ENCODE measurements at places on chromosomes 12 and 14.

DNA sequence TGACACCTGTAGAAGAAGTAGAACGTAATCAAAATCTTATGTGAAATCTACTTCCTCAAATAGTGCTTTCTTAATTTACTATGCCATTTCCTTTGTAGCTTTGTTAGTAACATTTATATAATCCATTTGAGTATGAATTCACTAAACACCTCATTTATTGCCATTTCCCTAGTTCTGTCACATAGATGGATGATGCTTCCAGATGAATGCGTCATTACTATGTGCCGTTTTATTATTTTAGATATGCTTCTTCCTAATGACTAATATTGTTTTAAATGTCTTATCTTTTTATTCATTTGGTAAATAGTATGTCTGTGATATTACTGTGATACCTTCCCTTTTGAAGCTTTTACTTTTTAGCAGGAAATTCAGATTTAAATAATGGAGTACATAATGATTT is 14.4 kb downstream of the FRMD6 start:
- DNase-seq, result no peak

- DNase-seq, result no peak
These were observed 10.7 kb downstream of the DDX47 start for GRCh38 chr12:12823811-12824210.

DNA sequence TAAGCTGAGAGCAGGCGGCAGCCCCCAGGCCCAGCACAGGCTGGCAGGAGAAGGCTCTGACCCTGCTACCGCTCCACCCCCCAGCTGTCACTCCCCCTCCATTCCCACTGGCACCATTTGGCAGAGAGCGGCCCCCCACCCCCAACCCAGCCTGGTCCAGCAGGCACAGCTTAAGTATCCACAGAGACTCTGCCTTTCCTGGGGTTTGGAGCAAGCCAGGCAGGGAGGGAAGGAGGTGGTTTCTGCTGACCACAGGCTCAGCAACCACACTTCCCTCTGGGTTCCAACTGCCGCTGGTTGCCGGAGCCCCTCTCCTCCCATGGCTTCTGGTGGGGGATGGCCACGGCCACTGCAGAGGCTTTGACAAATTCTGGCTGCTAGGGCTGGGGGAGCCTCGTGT is 30.5 kb upstream of the CCND2 start:
- no peak for DNase-seq

DNA sequence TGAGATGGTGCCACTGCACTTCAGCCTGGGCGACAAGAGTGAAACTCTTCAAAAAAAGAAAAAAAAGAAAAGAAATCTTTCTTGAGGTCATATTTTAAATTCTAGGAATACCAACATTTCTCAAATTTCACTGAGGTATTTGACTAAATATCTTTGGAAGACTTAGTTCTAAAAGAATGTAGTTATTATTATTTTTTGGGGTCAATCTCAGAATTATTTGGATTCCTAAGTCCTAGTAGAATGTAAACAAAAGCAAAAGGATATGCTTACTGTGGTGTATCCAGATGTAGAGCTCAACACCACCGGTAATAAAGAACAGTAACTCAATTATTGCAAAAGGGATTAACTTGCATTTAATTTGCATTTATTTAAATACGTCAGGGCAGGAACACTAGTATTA is 25.0 kb downstream of the PRICKLE1 start:
- DNase-seq, result peak; percentile 86

- DNase-seq, result peak; percentile 53
These were observed 100.8 kb downstream of the CCER1 start for GRCh38 chr12:90854136-90854689.

DNA sequence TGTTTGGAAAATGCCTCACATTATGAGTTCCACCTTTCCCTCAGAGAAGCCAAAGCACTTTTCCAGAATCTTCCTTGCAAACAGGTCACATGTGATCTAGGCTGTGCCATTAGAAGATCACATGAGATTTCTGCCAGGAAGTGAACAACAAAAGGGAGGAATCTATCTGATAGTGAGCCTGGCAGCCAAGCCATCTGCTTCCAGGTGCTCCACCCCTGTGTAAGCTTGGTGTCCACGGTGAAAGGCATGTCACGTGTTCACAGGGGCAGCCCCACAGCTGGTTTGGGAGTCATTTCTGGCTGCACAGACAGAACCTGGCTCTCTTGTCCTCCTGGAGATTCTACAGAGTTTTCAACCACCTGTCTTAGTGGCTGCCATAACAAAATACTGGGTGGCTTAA is 3.5 kb upstream of the KSR2 start:
- no peak for DNase-seq

DNA sequence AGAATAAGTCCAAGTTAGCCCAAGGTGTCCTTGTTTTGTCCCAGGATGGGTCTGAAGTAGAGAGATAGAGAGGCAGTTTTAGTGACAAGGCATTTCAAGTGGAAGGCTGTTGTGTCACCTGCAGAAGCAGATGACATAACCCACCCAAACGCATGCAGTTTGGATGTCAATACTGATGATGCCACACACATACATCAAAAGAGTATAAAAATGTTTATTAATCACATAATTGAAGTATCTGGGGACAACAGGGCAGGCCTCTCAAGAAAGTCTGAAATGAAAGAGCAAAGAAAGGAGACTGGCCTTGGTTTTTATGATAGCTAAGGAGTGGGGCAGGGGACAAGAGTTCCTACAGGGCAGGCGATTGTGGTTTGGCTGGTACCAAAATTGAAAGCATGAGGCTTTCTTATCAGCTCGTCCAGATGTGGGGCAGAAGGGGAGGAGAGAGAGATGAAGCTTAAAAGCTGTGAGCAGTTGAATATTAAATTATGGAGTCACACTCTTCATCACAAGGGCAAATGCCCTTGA is 78.4 kb upstream of the TSPAN8 start:
- no peak for DNase-seq

DNA sequence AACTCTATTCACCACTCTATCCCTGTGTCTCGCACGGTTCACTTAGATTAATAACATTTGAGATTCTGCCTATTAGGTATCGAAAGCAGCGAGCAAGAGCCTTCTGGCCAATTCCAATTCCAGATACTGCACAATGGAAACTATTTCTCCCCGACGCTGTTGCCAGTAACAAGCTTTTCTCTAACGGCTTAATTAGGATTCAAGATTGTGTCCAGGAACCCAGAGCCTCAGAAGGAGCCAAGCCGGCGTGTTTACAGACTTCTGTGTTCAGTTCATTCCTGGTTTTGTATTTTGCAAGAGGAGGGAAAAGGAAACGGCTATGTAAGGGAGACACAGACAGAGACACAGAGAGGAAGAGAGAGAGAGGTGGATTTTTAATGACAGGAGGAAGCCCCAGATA is 185.6 kb downstream of the DICER1 start:
- DNase-seq, result no peak
